ENCODE measurements at places on chromosomes 6 and 20.

- no peak for DNase-seq
These were observed 29.2 kb upstream of the PKHD1 start for GRCh38 chr6:52116605-52116948.

- DNase-seq: peak; percentile 78
These were observed 16.6 kb upstream of the KIAA0408 start for GRCh38 chr6:127475823-127476176.

DNA sequence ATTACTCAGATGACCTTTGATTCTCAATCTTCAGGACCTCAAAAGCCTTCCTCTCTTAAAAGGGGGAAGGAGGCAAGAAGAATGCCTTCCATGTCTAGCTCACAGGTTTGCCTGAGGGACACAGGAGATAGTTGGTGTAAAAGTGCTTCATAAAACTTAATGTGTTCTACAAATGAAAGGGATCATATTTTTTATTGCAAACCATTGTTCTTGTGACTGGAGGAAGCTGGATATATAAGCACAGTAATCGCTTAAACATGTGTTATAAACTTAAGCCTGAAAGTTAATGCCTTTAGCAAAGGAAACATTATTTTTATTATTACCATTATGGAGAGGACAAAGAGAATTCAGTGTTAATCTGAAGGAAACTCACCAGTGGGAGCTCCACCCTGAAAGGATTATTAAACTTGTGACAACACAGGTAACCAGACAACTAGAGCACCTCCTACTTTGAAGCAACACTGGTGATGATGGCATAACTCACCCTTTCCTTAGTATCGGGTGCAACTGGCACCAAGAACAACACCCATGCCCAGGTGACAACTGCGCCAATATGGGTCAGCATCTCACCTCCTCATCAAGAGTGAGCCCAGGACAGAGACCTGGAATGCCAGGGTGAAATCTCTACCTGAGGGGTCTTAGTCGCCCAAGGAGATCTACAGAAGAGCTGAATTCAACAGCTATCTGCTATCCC, 288.7 kb upstream of the PRDM1 start:
- DNase-seq: no peak

GRCh38 chr6:140153703-140154102, 779.3 kb upstream of the CITED2 start:
- no peak for DNase-seq

GRCh38 chr20:50130356-50130723, 17.4 kb upstream of the UBE2V1 start:
- no peak for DNase-seq

DNA sequence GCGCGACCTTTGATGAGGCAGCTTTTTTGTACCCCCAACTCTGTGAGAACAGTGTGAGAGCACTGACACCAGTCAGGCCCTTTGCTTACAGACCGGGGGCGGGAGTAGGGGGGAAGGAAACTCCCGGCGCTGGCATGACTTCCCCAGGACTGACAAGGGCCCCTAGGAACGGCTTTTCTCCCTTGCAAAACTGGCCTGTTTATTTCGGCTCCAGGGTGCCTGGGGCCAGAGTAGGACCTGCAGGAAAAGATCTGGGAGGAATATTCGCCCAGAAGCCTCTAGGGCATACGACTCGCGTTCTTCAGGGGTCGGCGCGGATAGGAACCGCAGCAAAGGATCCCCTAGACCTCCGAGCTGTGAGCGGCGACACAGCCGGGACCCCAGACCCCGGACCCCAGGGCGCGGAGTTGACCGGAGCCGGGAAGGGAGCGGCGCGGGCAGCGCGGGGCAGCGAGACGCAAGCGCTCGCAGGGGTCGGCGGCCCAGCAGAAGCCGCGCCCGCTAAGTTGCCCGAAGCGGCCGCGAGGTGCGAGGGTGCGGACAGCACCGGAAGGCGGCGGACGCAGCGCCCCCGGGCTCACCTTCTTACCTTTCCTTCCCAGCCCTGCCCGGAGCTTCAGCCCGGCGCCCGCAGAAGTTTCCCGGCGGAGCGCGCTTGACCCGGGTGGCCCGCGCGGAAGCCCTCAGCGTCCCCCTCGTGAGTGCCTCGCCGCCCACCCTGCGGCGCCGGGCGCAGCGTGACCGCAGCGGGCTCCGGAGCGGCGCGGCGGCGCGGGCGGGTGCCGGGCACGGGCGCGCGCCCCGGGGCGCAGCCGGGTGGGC, at the start of gene POPDC3:
Gene POPDC3 (minus strand): TSS at position 771 of the 822 bp plus-strand sequence. CDS start 18,105 bp downstream, outside the sequence.
- DNase-seq: no peak

DNA sequence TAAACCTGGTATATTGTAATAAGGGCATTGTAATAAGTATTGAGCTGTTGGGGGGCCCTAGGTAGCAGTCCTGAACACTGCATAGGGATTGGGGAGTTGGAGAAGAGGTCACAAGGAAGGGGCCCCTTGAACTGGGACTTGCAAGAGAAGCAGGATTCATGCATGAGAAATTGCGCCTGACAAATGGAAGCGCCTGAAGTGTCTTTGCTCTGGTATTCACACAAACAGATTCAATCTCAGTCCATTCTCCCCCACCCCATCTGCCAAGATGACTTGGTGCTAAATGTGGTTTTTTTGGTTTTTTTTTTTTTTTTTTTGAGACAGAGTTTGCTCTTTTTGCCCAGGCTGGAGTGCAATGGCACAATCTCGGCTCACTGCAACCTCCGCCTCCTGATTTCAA, 87.1 kb downstream of the CAP2 start:
- no peak for DNase-seq

DNA sequence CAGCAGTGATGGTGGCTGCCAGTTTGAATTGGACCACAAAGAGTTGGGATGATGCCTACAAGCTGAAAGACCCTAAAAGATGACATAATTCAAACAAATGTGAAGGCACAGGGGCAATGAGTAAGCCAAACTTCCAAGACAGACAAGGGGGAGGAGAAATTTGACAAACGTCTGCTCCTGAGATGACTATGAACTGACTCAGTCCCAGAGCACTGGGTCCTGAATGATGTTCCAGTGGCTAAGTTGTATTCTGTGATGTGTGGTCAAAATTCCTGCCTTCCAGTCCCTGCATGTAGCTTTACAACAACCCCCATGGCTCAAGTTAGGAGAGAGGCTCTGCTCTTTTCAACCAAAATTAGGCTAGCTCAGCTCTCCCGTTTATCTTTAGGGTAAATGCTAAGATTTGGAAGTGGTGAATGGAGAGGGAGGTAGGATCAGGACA, 86.1 kb upstream of the SIRPA start:
- no peak for DNase-seq

- no peak for DNase-seq
These were observed 50.5 kb downstream of the FHL5 start for GRCh38 chr6:96613291-96613999.

DNA sequence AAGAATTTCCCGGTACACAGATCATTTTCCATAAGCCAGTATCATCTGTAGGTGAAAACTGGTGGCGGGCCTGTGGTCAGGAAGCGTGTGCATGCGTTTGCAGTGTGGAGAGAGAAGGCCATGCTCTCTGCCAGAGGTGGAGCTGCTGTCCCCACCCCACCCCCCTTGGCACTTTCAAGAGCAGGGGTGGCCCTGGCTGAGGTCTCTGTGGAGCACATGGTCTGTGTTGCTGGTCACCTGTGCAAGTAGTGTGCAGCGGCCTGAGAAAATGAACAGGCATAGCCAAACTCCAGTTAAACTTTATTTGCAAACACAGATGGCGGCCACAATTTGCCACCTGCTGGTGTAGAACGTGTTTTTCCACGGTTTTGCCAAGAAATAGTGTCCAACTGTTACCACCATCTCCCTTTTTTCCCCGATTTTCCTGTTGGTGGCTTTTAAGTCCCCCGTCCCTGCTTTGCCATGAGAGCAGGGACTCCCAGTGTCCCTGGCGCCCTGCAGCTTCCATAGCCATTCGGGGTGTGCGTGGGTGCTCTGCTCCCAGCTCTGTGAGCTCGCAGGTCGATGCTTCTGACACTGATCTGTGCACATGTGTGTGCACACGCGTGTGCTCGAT, 2.5 kb downstream of the ADRM1 start:
- no peak for DNase-seq

Measured in posterior vena cava (tissue), 2 donors.